ENCODE measurements at places on chromosomes 11 and 22.

GRCh38 chr22:17884893-17885292 lies 110.6 kb upstream of the BID start:
- DNase-seq, result no peak

DNA sequence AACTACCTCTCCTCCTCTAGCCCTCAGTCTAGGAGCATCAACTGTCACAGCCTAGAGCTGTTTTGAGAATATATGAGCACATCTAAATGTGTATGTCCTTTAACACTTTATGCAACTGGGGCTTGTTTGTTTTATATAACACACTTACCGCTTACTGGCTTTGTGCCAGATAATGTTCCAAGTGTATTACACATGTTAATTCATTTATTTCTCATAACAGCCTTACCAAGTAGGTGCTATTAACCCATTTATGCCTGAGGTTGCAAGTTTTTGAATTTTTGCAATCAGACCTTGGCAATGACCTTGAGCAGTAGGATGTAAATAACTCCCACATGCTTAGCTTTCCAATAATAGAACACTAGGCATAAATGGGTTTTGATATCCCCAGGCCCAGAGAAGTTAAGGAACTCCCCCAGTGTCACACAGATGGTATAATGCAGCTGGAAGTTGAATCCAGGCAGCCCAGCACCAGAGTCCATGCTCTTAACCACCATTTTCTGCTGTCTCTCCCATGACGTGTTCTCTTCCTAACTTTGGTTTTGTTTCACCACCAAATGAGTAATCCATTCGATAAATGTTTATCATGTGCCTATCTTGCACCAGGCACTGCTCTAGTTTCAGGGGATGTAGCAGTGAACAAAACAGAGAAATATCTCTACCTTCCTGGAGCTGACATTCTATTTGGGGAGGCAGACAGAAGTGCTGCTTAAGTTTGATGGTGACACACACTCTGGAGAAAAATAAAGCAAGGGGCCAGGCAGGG lies 23.1 kb downstream of the PRDM11 start:
- DNase-seq, result no peak

GRCh38 chr22:27614006-27614649 lies 187.4 kb downstream of the MN1 start:
- DNase-seq, result no peak

DNA sequence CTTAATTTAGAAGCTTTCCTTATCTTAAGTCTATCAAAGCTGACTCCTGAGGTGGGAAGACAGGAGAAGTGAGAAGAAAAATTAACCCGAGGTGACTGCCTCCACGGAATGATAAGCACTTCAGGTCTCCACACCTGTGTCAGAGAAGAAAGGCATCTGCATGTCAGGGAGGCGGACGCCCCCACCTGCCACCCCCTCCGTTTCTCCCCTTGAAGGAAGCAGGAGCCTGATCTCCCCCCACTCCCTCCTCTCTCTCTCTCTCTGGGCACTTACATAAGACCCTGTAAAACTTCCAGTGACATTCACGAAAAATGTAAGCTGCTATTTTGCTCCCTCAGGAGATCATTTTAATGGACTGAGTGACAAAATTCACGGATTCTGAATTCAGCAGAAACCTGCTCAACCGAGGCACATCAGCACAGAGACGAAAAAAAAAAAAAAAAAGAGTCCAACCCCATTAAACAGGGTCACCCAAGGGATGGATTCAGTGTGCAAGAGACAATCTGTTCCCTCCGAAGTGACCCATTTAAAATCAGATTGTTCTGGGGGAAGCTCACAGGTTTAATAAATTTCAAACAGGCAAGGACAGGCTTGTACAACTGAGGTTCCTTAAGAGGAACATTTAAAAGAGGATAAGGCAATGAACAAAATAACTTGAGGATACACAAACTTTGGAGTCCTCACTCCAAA lies 1.5 kb downstream of the LARGE1 start:
- DNase-seq, result no peak

GRCh38 chr22:29396126-29396525 lies 7.8 kb upstream of the AP1B1 start:
- DNase-seq, result no peak

GRCh38 chr22:39643311-39644083 lies 72.9 kb downstream of the CACNA1I start:
- DNase-seq, result no peak

- no peak for DNase-seq
Observed at GRCh38 chr11:72647882-72648281, 26.3 kb downstream of the PDE2A start.

DNA sequence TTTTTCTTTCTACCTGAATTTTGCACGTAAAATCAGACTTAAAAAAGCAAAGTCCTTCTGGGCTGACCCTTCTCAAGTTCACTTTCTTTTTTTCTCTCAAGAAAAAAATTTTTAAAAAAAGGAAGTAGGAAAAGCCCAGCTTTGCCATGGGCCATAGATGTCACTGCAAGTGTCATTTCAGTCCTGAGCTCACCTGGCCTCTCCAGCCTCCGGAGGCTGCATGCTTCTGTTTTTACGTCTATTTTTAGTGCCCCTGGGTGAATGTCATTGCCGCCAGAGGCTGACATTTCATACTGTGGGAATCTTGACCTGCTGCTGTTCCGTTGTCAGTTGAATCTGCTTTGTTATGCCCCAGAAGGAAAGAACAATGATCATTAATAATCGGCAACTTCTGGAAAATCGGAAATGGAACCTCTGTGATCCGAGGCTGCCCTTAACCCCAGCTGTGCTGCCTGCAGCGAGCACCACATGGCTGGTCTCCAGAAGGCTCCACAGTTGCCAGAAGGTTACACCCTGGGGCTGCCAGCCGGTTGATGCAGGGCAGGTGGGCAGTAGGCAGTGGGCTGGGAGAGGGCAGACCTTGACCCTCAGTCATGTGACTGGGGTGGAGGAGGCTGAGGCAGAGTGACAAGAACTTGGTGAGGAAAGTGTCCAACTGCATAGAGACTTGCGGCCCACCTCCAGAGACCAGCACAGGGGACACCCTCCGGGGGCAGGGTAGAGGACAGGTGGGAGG lies 16.7 kb upstream of the MYEOV start:
- no peak for DNase-seq

GRCh38 chr11:95156916-95157541 lies 67.4 kb downstream of the ENDOD1 start:
- no peak for DNase-seq

DNA sequence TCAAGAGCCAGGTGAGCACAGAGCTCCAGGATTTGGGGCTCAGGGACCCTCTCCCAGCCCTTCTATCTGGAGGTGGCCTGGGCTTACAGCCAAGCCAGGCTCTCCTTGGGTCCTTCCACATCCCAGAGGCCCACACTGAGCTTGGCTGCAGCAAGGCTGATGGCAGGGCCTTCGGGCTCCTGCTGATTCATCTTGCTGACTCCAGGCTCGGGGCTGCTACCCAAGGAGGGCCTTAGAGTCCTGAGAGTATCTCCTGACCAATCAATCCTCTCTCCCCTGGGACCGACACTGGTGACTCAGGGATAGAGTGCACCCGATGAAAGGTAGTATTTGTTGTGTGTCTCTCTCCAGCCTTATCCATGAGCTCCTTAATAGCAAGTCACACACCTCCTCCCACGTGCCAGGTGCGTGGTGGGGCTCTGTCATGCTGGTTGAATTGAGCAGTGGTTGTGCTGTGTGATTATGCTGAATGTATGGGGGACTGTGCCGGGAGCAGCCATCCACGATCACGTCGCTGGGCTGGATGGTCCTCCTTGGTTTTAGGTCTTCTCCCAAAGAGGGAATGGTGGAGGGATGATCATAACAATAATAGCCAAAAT lies 62.3 kb downstream of the GRIK4 start:
- no peak for DNase-seq

- DNase-seq, result no peak
Observed at GRCh38 chr22:24367841-24368240, 59.6 kb upstream of the ADORA2A start.

- DNase-seq, result no peak
Observed at GRCh38 chr11:58617976-58618557, 4.4 kb upstream of the CNTF start.

- DNase-seq, result no peak
Observed at GRCh38 chr11:66226101-66226500, 42.3 kb upstream of the RAB1B start.

DNA sequence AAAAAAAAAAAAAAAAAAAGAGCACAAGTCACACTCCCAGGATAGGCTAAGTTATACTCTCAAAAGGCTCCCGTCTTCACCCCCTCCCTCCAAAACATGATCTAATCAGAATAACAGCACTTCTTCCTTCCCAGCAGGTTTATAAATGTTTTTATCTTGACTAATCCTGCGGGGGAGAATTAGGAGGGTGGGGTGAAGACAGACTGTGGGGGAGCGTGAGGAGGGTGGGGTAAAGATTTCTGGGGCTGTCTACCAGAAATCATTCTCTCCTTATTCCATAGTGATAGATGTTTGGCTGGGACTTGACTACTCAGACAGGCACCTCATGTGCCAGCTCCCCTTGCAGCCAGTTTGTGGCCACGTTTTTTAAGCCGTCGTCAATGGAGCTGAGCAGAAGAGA lies 17.0 kb downstream of the KCNE3 start:
- DNase-seq, result no peak

GRCh38 chr11:1480191-1480554 lies 6.4 kb downstream of the MOB2 start:
- DNase-seq, result no peak

GRCh38 chr11:86481399-86481798 lies 106.7 kb downstream of the CCDC81 start:
- DNase-seq, result no peak

GRCh38 chr11:92035488-92035887 lies 189.1 kb upstream of the FAT3 start:
- DNase-seq, result no peak

GRCh38 chr22:29265929-29266328 lies 1.9 kb downstream of the RHBDD3 start:
- DNase-seq, result no peak

GRCh38 chr11:69358398-69359020 lies 64.6 kb downstream of the MYEOV start:
- no peak for DNase-seq

DNA sequence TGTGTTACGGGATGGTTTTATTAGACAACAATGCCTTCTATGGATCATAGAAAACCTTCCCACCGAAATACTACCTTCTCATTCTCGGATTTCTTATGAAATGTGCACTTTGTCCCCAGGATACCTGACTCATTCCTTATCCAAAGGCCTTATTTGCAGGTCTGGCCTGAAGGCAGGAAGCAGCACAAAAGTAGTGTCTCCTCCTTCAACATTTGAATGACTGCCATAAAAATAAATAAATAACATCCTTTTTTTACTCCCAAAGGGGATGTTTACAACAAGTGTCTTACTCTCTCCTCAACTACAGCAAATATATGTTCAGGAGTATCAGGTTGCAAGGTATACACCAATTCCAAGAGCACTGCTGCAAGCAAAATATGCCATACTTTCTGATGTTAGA lies 41.6 kb upstream of the PAK1 start:
- no peak for DNase-seq
